Aorta (tissue), 5 donors: ENCODE measurements at places on chromosomes 16 and 17. TPM values are rescaled to one million over a fixed set of nuclear protein-coding genes. Genes with fewer than 3 reads are reported as not detected.

The KRTAP9-8 gene
- not detected for total RNA-seq

The SBK1 gene
- total RNA-seq: 0.16 TPM

DNA sequence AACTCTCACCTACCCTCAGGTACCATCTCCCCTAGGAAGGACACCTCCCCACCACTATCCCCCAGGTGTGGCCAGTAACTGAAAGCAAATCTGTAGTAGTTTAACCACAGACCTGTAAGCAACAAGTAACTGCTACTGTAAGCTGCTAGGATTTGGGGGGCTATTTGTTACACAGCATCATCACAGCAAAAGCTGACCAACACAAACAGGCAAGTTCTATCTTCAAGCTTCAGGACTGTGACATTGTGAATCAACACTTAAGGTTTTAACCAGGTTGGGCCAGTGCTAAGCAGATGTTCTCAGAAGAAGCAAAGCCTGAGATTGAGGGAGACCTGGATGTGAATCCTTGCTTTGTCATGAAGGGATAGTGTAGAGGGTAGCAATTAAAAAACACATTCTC is 47.0 kb downstream of the ABCC6 start:
- no peak overlapping the region for H3K27ac ChIP-seq
- H3K4me1 ChIP-seq: no peaks in the 10 kb centered on the region
- no peaks in the 10 kb centered on the region for H3K36me3 ChIP-seq
- H3K27me3 ChIP-seq: no peaks in the 10 kb centered on the region

The GLP2R gene
- total RNA-seq: not detected

GRCh38 chr17:64005734-64006167 is 7.6 kb downstream of the PRR29 start:
- DNase-seq: peak; percentile 51
- H3K36me3 ChIP-seq: no peaks in the 10 kb centered on the region
- H3K27me3 ChIP-seq: no peaks in the 10 kb centered on the region
- H3K27ac ChIP-seq: no peak overlapping the region

The MT1H gene
- not detected for total RNA-seq

DNA sequence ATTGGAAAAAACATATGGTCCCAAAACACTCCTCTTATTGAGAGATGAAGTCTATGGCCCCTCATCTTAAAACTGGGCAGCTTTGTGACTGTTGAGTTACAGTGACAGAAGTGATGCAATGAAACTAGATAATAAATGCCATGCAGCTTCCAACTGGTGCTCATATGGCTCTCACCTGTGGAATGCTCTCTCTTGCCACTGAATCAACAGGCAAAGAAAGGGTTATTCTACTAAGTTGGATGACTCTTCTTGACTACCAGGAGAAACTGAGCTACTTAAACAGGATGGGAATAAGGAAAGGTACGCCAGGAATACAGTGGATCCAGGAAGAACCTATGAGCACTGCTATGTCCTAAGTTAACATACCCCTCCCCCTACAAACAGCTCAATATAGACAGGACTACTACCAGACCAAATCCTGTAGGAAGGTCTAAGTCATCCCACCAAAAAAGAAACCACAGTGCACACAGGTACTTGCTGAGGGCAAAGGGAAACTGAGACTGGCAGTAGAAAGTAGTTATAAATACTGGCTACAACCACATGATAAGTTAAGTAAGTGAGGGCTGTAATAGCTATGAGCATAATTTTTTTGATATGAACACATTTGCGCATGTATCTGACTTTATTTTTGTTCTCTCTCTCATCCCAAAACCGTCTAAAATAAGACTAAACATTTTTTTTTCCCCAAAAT is 398.5 kb downstream of the ZFHX3 start:
- no peak overlapping the region for H3K4me3 ChIP-seq
- H3K27me3 ChIP-seq: no peaks in the 10 kb centered on the region
- H3K27ac ChIP-seq: no peak overlapping the region

The TMEM235 gene
- total RNA-seq: not detected

DNA sequence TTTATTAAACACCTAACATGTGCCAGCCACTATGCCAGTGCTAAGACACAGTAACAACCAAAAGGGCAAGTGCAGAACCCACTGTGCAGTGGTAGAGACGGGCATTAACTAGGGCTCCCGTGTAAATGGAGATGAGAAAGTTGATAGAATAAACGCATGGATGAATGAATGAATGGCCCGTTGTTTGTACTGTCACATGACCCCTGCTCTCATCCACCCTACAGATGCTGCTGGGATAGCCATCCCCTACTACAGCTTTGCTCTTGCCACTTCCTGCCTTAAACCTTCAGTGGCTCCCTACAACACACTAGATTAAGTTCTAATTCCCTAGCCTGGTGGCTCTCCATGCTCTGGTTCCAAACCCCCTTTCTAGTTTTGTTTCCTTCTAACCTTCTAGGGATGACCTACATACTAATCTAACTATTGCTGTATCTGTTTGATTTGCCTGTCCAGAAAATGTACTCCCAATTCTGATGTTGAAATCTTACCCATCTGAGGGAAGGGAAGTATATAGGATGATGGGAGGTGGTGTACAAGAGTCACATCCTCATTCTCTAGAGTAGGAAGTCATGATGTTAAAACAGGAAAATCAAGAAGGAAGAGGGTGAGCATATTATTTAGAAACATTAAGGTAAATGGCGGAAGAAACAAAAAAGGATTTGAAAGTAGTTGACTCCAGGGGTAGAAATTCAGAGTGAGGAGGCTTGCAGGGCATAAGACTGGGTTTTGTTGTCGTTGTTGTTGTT is 11.4 kb upstream of the TNRC6C start:
- no peaks in the 10 kb centered on the region for H3K4me1 ChIP-seq
- DNase-seq: no peak
- H3K27me3 ChIP-seq: no peaks in the 10 kb centered on the region
- no peaks in the 10 kb centered on the region for H3K36me3 ChIP-seq
- no peak overlapping the region for H3K27ac ChIP-seq
- H3K4me3 ChIP-seq: no peak overlapping the region

DNA sequence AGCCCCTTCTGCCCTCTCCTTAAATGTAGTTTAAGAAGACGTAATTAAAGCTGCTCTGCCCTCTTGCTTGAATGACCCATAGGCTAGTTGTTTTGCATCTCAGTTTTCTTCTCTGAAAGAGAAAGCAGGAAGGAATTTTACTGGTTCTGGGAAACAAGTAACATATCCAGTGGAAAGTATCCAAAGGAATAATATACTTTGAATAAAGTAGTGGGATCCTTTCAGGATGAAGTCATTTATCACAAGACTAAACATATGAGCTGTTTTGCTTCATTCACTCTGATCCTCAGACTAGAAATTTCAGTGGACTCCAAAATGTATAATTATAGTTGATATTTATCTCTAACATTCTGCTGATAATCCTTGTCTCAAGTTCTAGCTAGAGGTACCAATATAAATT is 1297.6 kb upstream of the GOT2 start:
- H3K27me3 ChIP-seq: no peaks in the 10 kb centered on the region
- no peak for DNase-seq
- no peaks in the 10 kb centered on the region for H3K36me3 ChIP-seq
- H3K4me1 ChIP-seq: no peaks in the 10 kb centered on the region
- H3K4me3 ChIP-seq: no peak overlapping the region
